ENCODE measurements at places on chromosomes 11 and 22.
A peak's percentile ranks its signal among the peaks of the same experiment; 100 is the strongest.

- DNase-seq, result no peak
Observed at GRCh38 chr11:46045811-46046210, 75.4 kb downstream of the PHF21A start.

DNA sequence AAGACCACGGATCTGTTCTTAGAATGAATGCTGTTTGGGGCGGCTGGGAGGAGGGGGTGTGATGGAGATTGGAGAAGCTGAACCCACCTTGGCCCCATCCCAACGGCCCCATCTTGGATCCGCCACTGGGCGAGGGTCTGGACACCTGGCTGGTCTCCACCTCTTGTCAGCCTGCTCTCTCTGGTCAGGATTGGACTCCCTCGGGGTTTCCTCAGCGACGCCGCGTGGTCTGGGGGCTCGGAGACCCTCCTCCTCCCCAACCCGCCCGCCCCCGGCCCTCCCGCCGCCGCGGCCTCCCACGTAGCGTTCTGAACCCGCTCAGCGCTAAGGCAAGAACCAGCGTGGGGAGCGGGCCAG is 4.3 kb upstream of the FLI1 start:
- DNase-seq, result no peak

GRCh38 chr11:76592025-76592914 is 78.3 kb downstream of the LRRC32 start:
- peak; percentile 16 for DNase-seq

- no peak for DNase-seq
Observed at GRCh38 chr11:65426839-65427690, 4.5 kb downstream of the NEAT1 start.

GRCh38 chr11:43573233-43573632 is 107.3 kb upstream of the HSD17B12 start:
- DNase-seq, result no peak

DNA sequence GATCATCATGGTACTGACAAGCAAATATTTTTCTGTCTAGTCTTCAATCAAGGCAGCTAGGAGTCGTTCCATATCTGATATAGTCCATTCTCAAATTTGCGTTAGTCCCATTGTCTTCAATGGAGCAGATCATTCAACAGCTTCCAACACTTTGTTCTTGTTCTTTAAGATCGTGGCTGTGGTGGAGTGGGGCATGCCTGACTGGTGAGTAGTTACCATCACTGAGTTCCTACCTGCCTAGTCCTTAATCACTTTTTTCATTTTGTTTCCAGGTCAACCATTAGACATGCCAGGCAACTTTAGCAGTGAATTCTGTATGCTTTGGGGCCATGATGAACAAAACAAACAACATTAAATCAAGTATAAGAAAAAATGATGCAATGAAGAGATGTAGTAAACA is 693.1 kb upstream of the KIRREL3 start:
- no peak for DNase-seq

DNA sequence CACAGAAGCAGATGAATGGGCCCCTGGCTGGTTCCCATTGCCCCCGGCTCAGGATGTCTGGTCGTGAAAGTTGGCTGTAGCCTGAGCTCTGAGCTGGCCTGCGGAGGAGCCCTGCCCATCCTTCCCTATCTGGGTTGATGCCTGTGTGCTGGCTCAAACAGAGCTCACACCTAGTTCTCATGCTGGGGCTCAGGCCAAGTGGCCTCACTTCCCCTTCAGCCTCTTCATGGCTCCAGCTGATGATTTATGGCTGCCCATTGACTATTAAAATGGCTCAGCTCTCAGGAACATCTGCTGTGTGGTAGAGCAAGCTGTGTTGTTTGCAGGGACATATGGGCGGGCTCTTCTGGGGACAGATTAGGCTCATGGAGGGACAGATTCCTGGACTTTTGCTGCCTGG is 64.7 kb downstream of the ADAMTS15 start:
- no peak for DNase-seq

DNA sequence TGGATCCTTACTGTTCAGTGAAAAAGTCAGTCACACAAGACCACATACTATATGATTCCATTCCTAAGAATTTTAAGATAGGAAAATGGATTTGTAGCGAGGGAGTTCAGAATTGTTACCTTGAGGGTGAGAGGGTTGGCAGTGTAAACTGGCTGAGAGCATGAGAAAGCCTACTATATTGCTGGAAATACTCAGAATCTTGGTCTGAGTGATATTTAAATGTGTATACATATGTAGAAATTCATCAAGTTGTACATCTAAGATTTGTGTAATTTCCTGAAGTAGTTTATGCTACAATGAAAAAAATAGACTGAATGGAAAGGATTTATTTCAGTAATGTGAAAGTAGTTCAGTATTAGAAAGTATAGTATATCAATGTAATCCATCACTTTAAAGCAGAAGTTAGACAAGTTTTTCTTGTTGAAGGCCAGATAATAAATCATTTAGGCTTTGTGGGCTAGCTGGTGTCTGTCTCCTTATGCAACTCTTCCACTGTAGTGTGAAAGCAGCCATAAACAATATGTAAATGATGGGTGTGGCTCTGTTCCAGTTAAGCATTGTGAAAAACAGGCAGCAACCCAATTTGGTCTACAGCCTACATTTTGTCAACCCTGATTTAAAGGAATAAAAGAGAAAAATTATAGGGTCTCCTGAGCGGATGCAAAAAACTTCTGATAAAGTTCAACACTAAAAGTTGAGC is 127.2 kb upstream of the THY1 start:
- no peak for DNase-seq

DNA sequence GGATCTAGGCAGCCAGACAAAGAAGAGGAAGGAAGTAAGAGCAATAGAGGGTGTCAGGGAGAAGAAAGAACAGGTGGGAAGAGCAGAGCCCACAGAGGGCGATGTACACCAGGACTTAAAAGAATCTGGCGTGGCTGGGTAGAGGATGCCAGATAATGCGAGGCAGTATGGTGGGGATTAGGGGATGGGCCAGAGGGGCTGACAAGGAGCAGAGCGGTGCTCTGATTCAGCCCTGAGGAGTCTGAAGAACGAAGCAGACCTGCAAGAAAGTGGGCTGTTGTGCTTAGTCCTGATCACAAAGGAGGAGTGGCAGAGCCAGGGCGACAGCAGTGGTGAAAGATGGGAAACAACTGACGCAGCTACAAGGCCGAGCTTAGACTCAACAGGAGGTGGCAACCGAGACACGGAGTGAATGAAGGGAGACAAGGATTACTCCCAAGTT is 163.7 kb downstream of the LARGE1 start:
- no peak for DNase-seq

- DNase-seq, result no peak
Observed at GRCh38 chr11:112778091-112778876, 182.9 kb upstream of the NCAM1 start.

DNA sequence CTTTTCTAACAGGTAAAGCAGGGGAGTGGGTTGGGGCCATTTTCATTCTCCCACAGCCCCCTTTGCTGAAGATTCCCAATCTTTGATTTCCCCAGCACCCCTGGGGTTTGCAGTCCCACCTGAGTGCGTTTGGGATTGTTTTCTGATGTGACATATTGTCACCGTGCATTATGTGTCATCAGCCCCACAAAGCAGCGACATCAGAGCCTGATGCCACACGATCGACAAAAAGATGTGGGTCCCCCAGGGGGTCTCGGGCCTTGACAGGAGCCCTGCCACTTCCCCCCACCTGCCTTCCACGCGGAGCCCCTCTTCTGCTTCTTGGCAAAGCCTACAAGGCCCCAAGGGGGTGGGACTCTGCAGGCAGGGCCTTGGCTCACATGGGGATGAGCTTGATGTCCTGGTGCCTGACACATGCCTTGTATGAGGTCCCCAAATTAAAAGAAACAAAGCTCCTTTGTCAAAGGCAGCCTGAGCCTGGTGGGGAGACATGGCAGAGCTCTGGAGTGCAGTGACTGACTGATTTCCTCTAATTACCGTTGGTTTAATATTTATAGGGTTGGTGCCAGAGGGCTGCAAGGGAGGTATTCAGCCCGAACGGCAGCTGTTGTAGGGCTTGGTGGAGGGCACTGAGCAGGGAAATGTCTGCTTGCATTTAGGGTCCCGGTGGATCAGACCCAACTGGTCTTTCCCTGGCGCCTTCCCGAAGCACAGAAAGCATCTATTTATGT is 149.2 kb downstream of the MIAT start:
- DNase-seq, result no peak

DNA sequence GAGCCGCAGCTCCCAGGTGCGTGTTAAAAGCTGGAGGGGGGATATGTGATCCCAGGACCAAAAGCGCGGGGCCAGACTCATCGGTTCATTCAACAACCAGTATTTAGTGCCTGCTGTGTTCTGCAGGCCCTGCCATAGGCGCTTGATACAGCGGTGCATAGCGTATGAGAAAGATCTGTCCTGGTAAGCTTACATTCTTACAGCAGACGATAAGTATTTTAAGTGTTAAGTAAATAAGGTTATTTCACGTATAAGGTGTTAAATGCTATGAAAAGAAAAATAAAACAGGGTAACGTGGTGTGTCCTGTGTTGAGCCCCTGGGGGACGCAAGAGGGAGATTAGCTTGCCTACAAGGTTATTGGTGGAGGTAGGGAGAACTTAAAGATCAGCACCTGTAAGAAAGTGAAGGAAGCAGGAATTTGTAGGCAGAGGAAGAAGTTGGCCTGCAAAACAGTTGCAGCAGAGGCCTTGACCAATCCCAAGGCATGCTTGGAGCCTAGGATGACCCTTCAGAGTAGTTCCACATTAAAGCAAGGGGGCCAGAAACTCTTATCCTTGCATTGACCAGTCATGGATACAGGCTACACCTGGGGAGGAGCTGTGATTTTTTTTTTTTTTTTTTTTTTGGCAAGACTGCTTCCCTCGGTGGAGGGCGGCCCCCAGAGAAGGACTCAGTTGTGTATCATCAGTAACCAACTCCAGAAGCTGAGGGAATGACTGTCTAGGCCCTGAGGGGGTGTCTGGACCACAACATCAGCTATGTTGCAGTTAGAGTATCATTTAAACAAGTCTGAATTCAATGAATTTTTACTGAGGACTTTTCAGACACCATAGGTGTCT is 487 bp upstream of the LIPT2 start:
- DNase-seq, result no peak

DNA sequence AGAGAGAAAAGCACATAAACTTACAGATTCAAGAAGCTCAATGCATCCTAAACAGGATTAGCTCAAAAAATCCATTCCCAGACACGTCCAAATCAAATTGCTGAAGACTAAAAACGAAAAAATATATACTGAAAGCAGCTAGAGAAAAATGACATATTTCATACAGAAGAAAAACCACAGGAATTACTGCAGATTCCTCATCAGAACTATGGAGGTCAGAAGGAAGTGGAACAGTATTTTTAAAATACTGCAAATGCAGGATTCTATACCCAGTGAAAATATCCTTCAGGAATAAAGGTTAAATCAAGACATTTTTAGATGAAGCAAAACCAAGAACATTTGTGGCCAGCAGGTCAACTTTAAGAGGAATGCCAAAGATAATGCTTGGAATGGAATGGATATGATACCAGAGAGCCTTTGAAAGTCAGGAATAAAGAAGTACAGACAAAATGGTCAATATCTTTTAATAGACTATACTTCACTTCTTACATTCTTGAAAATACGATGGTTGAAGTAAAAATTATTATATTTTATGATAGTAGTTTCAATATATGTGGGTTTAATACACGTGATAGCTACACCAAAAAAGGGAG is 352.9 kb downstream of the CTTN start:
- DNase-seq, result no peak

GRCh38 chr22:38601221-38601764 is 31.3 kb upstream of the DMC1 start:
- no peak for DNase-seq

GRCh38 chr11:19679952-19680828 is 32.4 kb upstream of the NAV2 start:
- no peak for DNase-seq

DNA sequence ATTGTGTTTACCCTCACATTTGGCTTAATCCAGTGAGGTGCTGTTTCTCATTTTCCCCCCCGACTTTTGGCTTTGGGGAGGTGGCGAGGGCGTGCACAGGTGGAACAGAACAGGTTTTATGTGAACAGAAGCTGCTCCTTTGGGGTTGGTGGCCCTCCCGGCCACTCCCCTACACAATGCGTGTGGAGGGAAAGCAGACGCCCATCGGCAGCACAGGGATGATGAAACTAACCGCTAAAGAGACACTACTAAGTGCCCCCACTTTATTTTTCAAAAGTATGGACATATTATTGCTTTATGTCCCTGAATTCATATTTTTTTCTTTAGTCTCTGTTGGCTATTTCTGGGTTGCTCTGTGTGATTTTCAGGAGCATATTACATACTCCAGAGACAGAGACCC is 160.9 kb downstream of the ENTHD1 start:
- DNase-seq, result no peak

- no peak for DNase-seq
Observed at GRCh38 chr11:72338741-72339140, 94.8 kb upstream of the PHOX2A start.

DNA sequence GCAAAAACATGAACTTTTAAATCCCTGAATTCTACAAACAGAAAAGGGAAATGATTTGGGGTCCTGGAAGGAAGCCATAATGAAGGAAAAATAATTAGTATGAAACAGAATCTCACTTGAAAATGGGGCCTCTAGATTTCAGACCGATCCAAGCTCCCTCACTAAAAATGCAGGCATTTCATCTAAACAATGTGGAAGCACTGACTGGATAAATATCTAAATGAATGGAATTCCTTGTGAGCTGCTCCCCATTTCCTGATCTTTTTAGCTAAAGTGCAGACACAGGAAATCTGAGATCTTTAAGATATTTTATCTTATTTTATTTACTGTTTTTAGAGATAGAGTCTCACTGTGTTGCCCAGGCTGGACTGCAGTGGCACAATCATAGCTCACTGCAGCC is 1255.8 kb downstream of the LRRC4C start:
- DNase-seq, result no peak

GRCh38 chr22:49773531-49773930 is 54.1 kb downstream of the BRD1 start:
- no peak for DNase-seq

- no peak for DNase-seq
Observed at GRCh38 chr11:69645801-69646492, 5.0 kb downstream of the CCND1 start.

- no peak for DNase-seq
Observed at GRCh38 chr11:130442737-130443136, 5.7 kb upstream of the ADAMTS15 start.

GRCh38 chr11:72544589-72544988 is 110.3 kb upstream of the CLPB start:
- no peak for DNase-seq

DNA sequence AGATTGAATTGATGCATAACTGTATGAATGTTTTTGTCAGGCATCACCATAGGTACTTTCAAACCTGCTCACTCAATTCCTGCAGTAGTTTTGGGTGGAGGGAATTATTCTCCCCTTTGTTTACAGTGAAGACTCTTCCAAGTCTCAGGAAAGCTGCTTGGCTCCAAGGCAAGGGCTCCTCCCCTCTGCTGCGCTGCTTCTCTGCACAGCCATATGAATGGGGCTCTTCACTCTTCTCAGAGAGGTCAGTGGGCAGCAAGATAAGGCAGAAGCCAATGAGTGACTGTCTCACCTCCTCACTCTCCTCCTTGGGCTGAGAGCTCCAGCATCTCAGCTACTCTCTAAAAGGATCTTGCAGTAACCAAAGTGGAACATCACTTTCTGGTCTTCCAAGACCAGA is 165.7 kb upstream of the TTC12 start:
- no peak for DNase-seq

GRCh38 chr11:19772480-19772879 is 59.8 kb downstream of the NAV2 start:
- no peak for DNase-seq

GRCh38 chr11:1852877-1853276 is at the start of gene LSP1:
LSP1 (plus strand) TSS chr11:1853084; CDS start chr11:1853145, 61 bp downstream.
- peak; percentile 89 for DNase-seq

All from CD4-positive, alpha-beta T cell treated with Interleukin-2 at 100 ng/mL for 4 hours (primary cell).